ENCODE measurements at places on chromosomes 2 and 18.

DNA sequence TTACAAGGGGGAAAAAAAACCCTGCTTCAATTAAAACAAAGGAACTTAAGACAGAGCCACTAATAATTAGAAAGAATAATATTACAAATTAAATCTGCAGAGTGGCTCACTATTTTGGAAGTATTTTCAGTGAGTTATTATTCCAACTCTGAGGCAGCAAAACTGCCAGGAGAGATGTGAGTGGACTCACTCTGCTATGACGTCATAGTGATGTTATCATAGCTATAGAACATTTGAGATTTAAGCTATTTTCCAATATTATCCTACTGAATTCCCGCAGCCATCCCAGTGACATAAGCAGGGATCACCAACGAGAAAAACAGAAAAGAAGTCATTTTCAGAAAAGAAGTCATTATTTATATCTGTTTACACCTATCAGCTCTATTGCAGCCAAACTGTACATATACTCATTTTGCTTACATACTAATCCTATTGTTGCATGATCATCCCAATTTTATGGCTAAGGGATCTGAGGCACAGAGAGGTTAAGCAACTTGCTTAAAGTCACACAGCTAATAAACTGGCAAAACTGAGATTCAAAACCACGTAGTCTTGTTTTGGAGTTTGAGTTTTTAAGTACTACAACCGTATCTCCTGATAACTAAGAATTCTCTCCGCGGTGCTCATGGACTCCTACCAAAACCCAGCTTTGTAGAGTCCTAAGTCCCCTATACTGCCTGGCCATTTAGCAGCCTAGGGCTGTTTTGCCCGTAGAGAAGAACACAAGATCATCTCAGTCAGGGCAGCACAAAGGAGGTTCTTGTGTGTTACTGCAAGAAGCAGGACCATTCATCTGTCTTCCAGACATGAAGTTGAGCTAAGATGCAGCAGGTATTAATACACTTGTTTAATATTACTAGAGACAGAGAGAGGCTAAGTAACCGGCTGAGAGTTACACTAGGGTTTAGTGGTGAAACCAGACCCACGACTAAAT lies 299.8 kb downstream of the TCF4 start:
- peak; percentile 50 for DNase-seq

GRCh38 chr2:164335128-164335527 lies 286.2 kb downstream of the GRB14 start:
- DNase-seq = no peak

DNA sequence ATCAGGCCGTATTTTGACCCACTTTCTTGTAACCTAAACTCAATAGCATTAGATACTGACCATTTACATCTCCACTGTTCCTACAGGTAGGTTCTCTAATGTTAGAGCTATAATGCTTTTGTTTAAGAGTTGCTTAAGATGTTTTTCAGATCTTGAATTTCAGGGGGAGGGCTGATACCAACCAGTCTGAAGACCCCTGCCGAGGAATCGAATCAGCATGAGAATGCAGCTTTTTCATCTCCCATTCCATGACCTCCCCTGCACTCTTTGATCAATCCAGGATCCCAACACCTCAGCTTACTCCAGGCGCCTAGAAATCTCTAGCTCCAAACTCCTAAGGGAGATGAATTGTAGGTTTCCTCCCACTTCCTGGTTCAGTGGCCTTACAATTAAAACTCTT lies 120.5 kb upstream of the MC4R start:
- DNase-seq = no peak

GRCh38 chr18:66344227-66344626 lies 259.7 kb downstream of the CDH19 start:
- no peak for DNase-seq

- no peak for DNase-seq
Observed at GRCh38 chr2:126781206-126781605, 117.5 kb upstream of the TEX51 start.

GRCh38 chr2:25594991-25595390 lies 78.4 kb downstream of the DTNB start:
- DNase-seq = peak; percentile 54

- DNase-seq = no peak
Observed at GRCh38 chr2:213420828-213421385, 136.6 kb downstream of the SPAG16 start.

DNA sequence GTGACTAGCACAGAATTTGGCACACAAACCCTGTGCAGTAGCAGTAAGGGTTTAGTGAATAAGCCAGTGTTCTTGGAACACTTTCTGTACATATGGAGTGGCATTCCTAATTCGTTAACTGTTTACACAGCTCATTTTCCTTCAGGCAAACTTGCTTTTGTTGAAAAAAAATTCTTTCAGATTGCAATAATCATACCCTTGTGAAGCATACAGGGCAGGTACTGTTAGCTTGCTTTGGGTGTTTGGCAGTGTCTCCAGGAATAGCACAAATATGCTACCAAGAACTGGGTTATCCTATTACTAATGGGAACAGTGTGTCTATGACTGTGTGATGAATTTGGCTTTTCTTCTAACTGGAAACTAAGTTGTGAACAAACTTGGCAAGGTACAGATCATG lies 33.4 kb downstream of the UGP2 start:
- DNase-seq = peak; percentile 37

- DNase-seq = no peak
Observed at GRCh38 chr2:130776550-130776949, 21.2 kb downstream of the AMER3 start.

DNA sequence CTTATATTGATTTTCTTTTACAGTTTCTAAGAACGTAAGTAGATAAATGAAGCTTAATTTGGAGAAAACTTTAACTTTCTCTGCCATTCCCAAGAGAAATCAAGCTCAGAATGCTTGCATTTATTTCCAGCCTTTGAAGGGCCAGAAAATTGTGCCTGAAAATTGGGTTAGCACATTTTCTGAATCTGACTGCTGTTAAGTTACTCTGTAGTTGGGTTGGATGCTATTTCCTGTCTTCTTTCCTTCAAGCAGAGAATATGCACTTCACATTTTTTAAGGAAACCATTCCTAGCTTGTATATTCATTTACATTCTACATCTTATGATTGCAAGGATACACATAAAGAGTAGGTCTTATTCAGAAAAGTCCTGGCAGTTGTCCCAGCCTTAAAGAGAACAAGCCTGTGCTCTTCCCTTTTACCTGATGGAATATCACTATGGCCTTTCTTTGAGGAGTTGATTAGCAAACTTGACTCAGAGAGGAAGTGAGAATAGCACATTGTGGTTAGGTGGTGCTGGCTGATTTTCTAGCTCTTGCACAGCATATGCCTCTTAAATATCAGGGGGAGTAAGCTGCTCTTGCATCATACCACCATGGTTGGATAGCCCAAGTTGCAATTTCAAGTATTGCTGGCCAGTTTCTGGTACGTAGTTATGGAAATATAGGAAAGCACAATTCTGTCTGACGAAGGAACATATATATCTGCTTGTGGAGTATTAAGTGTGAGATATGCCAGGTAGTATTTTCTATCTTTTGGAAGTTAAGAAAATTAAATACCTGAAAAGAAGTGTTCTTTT lies 133.7 kb downstream of the COMMD1 start:
- peak; percentile 81 for DNase-seq

- no peak for DNase-seq
Observed at GRCh38 chr2:64122358-64122757, 21.9 kb downstream of the PELI1 start.

- peak; percentile 39 for DNase-seq
Observed at GRCh38 chr2:172710584-172711047, 25.0 kb upstream of the RAPGEF4 start.

DNA sequence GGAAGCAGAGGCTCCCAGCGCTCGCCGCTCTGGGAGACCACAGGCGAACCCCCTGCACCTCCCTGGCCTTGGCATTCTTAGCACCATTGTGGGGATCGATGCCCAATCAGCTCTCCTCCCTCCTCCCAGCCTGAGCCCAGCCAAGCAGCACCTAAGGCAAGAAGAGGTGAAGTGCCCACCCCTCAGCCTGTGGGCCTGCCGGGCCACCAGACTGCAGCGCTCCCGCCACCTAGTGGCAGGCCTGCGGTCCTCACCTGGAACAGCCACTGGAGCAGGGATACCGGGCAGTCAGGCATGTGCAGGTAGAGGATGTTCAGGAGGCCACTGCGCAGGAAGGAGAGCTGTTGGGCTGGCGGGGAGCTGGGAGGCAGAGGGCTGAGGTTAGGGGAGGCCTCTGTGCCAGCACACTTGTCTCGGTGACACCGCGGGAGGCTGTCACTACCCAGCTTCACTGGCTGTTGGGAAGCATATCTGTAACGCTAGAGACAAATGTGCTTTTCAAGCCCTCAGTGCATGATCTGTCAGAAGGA lies 35.2 kb downstream of the FAM178B start:
- DNase-seq = peak; percentile 85

DNA sequence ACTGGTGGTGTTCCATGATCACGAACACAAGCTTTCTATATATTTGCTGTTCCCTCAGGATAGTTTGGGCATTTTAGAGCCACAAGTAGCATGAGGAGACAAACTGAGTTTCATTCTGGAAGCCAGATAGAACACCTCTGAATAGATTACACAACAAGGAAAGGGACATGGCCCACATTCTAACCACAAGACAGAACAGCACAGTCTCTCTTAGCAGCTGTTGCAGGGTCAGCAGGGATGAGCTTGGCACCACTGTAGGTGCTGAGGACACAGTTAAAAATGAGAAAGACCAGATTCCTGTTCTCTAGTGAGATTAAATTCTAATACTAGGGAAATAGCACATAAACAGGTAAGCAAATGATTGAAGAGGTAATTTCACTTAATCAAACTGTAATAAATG lies 235.3 kb downstream of the ZNF407 start:
- DNase-seq = no peak
